ENCODE measurements at places on chromosomes 6 and 20.

DNA sequence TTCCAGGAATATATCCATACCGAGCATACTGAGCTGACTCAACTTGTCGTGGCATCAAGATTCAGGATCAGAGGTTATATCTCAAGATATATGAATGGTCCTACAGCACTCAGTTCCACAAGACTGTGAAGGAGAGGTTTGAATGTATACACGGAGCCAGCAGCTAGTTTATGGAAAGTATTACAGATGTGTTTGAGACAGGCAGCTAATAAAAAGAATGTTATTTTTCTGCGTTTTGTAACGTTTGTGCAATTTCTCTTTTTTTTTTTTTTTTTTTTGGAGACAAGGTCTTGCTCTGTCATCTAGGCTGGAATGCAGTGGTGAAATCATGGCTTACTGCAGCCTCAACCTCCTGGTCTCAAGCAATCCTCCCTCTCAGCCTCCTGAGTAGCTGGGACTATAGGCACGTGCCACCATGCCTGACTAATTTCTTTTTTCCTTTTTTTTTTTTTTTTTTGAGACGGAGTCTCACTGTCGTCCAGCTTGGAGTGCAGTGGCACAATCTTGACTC lies 3.4 kb upstream of the FAM110A start:
- DNase-seq = no peak

DNA sequence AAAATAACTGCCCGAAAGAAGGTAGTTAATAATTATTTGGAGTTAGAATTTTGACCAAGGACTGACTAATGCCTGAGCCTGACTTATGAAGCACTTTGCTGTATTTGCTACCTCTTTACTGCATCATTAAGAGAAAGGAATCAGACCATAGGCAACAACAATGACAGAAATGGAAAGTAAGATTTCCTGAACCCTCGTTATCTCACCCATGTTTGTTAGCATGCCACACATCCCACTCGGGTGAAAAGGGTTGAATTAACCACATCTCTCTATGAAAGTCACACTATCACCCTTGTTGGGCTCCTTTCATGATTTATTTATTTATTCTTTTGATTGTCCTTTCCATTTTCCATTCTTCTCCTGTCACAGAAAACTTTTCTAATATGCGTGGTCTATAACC lies 59.6 kb downstream of the OLIG3 start:
- no peak for DNase-seq

- DNase-seq = peak; percentile 5
These were observed 114.4 kb upstream of the MAP3K7 start for GRCh38 chr6:90701146-90701781.

DNA sequence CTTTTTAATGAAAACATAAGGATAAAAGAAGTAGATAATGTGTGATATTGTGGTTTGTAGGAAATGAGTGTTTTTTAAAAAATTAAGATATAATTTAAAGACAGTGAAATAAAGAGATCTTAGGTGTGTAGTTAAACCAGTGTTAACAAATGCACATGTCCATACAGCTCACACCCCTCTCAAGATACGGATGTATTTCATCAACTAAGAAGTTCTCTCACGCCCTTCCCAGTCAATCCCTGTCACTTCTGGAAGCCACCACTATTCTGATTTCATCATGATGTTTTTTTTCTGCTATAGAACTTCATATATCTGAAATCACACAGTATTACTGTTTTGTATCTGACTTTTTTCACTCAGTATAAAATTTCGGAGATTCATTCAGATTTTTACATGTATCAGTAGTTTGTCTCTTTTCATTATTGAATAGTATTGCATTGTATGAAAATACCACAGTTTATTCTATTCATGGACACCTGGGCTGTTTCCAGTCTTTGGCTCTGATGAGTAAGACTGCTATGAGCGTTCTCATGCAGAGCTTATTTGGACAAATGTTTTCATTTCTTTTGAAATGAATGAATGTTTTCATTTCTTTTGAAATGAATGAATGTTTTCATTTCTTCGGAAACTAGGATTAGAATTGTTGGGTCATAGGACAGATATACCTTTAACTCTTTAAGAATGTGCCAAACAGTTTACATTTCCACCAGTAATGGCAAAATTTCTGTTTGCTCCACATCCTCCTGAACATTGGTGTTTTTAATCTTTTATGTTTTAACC lies 49.7 kb upstream of the ELOVL5 start:
- no peak for DNase-seq

- DNase-seq = no peak
These were observed 183.0 kb upstream of the QKI start for GRCh38 chr6:163231356-163232014.

- no peak for DNase-seq
These were observed 69.7 kb downstream of the MDN1 start for GRCh38 chr6:89749918-89750317.

- DNase-seq = no peak
These were observed 8.4 kb upstream of the MAPK13 start for GRCh38 chr6:36121787-36122494.

- DNase-seq = no peak
These were observed 4.2 kb downstream of the ZNF337 start for GRCh38 chr20:25692499-25692898.

DNA sequence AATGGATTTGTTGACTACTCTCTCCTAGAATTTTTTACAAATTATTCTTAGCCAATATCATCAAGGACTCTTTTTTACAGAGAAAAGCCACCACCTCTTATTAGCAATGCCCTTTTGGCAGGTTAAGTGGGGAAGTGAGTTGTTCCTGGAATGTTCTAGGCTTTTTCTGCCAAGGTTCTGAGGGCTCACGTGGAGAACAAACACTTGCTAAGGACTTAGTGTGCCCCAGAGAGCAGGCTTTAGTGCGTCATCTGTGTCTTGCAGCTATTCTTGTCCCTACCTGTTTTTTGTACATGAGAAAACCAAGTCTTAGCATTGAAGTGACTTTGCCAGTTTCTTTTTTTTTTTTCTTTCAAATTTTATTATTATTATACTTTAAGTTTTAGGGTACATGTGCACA lies 33.5 kb downstream of the CFAP61 start:
- no peak for DNase-seq

GRCh38 chr20:34435589-34435988 lies 72.5 kb downstream of the ITCH start:
- DNase-seq = no peak
